ENCODE measurements at places on chromosomes 16 and 17.

DNA sequence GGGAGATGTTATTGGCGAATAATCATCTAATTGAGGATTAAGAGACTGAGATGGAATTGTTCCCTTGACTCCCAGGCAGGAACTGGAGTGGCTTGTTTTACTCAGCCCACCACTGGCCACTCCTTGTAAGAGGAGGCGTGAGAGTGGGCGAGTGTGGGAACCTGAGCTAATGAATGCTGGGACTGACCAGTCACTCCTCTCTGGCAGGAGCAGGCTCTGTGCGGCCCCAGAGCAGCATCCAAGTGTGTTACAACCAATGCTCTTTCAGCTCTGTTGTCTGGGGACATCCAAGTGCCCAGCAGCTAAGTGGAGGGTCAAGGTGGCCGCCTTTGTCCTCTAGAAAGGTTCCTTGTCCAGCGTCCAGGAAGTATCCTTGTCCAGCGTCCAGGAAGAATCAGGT lies 739.9 kb downstream of the CDH8 start:
- DNase-seq: no peak

DNA sequence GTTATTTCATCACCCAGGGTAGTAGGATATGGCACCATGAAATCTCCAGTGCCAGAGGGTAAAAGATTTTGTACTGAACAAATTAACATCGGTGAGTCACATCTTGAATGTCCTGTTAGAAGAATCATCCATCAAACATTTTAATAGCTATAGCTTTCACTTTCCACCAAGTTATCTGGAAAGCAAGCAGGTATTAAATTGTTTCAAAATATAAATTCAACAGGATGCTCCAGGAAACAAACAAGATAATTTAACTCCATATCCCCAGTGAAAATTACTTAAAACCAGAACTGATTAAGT lies 2.4 kb downstream of the VEZF1 start:
- no peak for DNase-seq

DNA sequence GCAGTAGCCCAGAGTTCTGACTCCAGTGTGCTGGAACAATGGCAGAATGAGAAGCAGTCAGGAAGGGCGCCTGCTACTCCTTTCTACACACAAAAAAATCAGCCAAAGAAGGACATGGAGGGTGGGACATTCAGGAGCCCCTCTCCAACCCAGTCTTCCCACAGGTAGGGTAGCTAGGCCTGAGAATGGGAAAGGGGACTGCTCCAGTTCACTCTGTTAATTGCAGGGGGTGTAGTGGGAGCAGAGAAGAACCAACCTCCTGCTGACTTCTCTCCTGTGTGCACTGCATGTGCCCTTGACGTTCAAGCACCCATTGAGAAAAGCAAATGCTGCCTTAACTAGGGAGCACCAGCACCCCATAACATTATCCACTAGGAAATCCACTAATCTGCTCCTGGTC lies 119.1 kb upstream of the IRX6 start:
- DNase-seq: no peak

- no peak for DNase-seq
These were observed 621 bp downstream of the CEP95 start for GRCh38 chr17:64507413-64507782.
